ENCODE measurements at places on chromosomes 2 and 18.
A peak's percentile ranks its signal among the peaks of the same experiment; 100 is the strongest.

- peaks cover 25% of the 10 kb centered on the region for H3K4me1 ChIP-seq
- no peak overlapping the region for H3K4me3 ChIP-seq
- no peak for DNase-seq
- no peaks in the 10 kb centered on the region for H3K27me3 ChIP-seq
- no peaks in the 10 kb centered on the region for H3K36me3 ChIP-seq
- H3K27ac ChIP-seq, result no peak overlapping the region
Observed at GRCh38 chr2:236746833-236747232, 177.2 kb downstream of the ACKR3 start.

DNA sequence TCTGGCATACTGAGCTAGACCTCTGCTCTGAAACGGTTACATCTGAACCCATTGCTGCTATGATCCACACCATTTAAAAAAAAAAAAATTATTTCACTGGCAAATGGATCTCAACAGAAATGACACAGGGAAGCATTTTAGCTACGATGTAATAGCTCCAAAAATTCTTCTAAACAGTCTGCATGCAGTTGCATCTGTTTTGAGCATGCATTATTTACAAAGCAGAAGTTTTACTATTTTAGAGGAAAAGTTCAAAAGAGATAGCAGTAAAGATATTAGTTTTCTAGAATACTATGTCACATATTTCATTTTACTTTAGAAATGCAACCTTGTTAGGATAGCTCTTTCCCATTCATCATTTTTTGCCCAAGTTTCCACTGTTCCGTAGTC, 265.7 kb downstream of the MEIS1 start:
- peaks cover 33% of the 10 kb centered on the region for H3K4me1 ChIP-seq
- no peak for DNase-seq
- H3K27me3 ChIP-seq, result no peaks in the 10 kb centered on the region

DNA sequence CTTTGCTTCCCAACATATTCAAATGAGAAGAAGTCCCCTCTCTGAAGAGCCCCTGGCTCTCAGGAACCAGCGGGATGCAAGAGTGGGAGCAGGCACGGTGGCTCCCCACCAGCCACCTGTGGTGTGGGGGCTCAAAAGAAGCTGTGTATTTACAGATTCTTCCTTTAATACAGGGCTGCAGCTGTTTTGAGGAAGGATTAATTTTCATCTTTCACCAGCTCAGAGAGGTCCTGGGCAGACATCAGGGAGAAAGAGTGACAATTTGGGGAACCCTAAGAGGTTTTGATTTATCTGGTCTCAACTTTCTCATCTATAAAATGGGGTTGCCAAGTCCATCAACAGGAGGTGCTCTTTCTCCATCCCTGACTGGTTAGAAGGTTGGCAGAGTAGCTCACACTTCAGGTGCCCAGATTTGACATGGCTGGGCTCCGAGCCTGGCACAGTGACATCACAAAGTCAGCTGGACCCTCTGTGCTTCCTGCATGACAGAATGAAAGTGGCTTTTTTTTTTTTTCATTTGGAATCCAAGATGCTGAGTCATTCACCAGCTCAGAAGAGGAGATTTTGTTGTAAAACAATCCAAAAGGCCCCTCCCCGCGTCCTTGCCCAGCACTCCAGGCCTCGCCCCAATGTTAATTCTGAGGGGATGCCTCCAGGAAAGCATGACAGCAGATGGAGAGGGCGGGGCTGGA, 15.5 kb upstream of the SIX2 start:
- H3K4me1 ChIP-seq, result no peaks in the 10 kb centered on the region
- H3K27ac ChIP-seq, result no peak overlapping the region
- no peaks in the 10 kb centered on the region for H3K36me3 ChIP-seq
- no peak overlapping the region for H3K4me3 ChIP-seq
- H3K27me3 ChIP-seq, result peaks cover 64% of the 10 kb centered on the region

- DNase-seq, result no peak
- H3K4me3 ChIP-seq, result no peak overlapping the region
- H3K4me1 ChIP-seq, result peaks cover 88% of the 10 kb centered on the region
- peak overlapping the region; percentile 63 for H3K27ac ChIP-seq
- H3K27me3 ChIP-seq, result no peaks in the 10 kb centered on the region
Observed at GRCh38 chr2:127655209-127656073, 9.5 kb downstream of the GPR17 start.

- no peak for DNase-seq
- peaks cover 26% of the 10 kb centered on the region for H3K4me1 ChIP-seq
- H3K4me3 ChIP-seq, result no peak overlapping the region
- H3K27ac ChIP-seq, result peak overlapping the region; percentile 54
- no peaks in the 10 kb centered on the region for H3K36me3 ChIP-seq
Observed at GRCh38 chr2:142973160-142973821, 95.8 kb downstream of the KYNU start.

DNA sequence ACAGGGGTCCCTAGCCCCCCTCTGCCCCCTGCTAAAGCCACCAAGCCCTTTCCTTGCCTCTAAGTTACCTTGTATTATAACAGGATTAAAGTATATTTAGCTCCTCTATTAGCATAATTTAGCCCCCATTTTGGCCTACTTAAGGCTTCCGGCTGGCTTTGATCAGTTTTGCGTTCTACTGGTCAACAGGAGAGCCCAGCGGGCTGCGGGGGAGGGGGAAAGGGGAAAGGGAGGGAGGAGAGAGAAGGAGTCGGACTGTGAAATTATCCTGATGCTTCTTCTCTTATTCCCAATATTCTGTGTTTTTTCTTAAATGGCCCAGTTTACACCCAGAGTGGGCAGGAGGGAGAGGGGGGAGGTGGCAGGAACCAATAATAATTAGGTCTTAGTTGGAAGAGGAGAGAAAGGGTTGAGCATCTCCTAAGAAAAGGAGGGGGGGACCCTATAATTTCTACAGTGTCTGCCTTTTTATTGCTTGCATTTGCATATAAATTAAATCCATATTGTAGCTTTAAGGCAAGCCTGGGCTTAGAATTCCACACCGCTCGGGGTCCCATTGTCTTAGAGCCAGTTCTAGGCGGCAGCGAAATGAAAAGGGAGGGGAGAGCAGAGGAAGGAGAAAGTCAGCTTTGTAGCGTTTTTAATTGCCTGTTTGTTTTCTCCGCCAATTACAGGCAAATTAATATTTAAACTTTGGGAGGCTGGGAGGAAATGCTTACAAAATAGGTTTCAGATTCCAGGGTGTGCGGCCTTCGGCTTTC, 39.6 kb downstream of the EN1 start:
- H3K4me3 ChIP-seq, result peak overlapping the region; percentile 47
- peaks cover 8% of the 10 kb centered on the region for H3K4me1 ChIP-seq
- H3K27ac ChIP-seq, result no peak overlapping the region
- DNase-seq, result no peak
- no peaks in the 10 kb centered on the region for H3K36me3 ChIP-seq

- no peak overlapping the region for H3K4me3 ChIP-seq
- no peak overlapping the region for H3K27ac ChIP-seq
Observed at GRCh38 chr18:29660777-29661176, 1381.8 kb downstream of the DSC3 start.

- H3K36me3 ChIP-seq, result no peaks in the 10 kb centered on the region
- no peaks in the 10 kb centered on the region for H3K27me3 ChIP-seq
- peaks cover 37% of the 10 kb centered on the region for H3K4me1 ChIP-seq
- DNase-seq, result no peak
- H3K27ac ChIP-seq, result peak overlapping the region; percentile 86
- peak overlapping the region; percentile 54 for H3K4me3 ChIP-seq
Observed at GRCh38 chr18:5628512-5629255, 84.9 kb upstream of the EPB41L3 start.

DNA sequence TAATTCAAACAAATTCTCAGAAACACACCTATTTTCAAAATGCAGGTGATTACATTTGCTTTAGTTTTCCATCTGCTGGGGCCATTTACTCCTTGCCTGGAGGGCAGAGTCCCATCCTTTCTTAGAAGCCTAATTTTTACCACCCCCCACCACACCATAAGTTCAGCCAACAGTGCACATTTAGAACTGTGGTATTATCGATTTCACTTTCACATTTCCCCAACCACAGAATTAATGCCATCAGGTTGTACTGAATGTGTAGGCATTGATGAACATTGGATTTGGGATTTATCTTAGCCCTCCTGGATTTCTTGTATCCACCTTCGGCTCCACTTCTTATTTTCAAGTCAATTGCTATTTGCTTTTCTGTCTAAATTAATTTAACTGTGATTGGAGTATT, 4.5 kb downstream of the SCYGR3 start:
- H3K27ac ChIP-seq, result no peak overlapping the region
- H3K4me3 ChIP-seq, result no peak overlapping the region
- no peak for DNase-seq

DNA sequence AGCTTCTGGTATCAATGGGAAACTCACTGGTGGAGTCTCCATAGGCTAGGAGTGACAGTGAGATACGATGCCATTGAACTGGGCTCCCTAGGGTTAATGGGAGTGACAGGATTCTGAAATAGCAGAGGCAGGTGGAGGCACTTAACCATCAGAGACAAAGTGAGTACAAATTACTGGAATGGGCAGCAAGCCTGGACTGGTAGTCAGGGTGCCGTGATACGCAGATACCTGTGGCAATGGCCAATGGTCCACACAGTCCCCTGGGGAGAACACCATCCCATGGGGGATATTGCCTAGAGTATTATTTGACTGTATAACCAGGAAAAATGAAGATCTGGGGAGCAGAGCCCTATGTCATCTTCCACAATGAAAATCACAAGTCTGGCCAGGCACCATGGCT, 17.3 kb downstream of the CHCHD5 start:
- no peak overlapping the region for H3K27ac ChIP-seq
- no peaks in the 10 kb centered on the region for H3K36me3 ChIP-seq
- no peak overlapping the region for H3K4me3 ChIP-seq
- H3K27me3 ChIP-seq, result no peaks in the 10 kb centered on the region

DNA sequence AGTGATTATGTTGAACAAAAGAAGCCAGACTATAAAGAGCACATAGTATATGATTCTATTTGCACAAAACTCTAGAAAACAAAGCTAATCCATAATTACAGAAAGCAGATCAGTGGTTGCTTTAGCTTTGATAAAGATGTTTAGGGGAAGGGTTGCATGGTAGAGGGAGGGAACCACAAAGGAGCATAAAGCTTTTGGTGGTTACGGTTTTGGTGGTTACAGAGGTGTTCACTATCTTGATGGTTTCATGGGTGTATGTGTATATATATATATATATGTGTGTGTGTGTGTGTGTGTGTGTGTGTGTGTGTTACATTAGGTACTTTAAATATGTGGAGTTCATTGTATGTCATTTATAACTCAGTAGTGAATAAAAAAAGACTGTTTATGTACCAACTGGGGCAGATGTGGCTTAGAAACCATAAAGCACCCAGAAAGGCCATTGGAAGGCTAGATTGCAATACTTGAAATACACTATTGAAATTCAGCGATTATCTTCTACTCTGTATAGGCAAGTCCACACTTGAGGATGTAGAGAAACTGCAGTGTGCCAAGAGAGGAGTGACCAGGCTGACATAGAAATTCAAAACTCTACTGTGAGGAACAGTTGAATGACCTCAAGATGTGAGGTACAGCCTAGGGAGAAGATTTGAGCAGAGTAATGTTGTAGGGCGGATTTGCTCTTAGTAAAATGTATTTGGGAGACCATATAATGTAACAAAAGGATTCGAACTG, 60.6 kb downstream of the CAB39 start:
- no peaks in the 10 kb centered on the region for H3K27me3 ChIP-seq
- no peak for DNase-seq
- peaks cover 53% of the 10 kb centered on the region for H3K4me1 ChIP-seq
- no peaks in the 10 kb centered on the region for H3K36me3 ChIP-seq
- H3K27ac ChIP-seq, result peak overlapping the region; percentile 20

GRCh38 chr2:201882353-201883090, 76.2 kb downstream of the CDK15 start:
- H3K27ac ChIP-seq, result no peak overlapping the region
- peaks cover 8% of the 10 kb centered on the region for H3K4me1 ChIP-seq
- no peaks in the 10 kb centered on the region for H3K36me3 ChIP-seq
- H3K27me3 ChIP-seq, result peaks cover 41% of the 10 kb centered on the region
- DNase-seq, result no peak
- no peak overlapping the region for H3K4me3 ChIP-seq

DNA sequence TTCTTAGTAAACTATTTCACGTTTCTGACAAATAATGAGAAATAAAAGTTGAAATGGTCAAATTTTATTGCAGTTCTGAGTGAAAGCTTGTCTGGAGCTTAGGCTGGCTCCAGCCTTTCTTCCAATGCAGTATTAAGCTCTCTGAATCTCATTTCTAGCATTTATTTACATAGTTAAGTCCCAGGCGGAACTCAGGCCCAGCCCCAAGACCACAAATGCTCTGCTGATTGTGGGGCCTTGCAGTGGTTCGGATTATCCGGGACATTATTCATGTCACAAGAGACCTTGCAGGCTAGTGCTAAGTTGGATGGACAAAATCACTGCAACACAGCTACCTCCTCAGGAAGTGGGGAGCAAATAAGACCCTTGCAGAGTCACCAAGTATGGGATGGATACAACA, 2009.3 kb upstream of the CELF4 start:
- no peak overlapping the region for H3K27ac ChIP-seq
- H3K4me1 ChIP-seq, result no peaks in the 10 kb centered on the region
- H3K27me3 ChIP-seq, result no peaks in the 10 kb centered on the region
- H3K4me3 ChIP-seq, result no peak overlapping the region
- no peaks in the 10 kb centered on the region for H3K36me3 ChIP-seq

DNA sequence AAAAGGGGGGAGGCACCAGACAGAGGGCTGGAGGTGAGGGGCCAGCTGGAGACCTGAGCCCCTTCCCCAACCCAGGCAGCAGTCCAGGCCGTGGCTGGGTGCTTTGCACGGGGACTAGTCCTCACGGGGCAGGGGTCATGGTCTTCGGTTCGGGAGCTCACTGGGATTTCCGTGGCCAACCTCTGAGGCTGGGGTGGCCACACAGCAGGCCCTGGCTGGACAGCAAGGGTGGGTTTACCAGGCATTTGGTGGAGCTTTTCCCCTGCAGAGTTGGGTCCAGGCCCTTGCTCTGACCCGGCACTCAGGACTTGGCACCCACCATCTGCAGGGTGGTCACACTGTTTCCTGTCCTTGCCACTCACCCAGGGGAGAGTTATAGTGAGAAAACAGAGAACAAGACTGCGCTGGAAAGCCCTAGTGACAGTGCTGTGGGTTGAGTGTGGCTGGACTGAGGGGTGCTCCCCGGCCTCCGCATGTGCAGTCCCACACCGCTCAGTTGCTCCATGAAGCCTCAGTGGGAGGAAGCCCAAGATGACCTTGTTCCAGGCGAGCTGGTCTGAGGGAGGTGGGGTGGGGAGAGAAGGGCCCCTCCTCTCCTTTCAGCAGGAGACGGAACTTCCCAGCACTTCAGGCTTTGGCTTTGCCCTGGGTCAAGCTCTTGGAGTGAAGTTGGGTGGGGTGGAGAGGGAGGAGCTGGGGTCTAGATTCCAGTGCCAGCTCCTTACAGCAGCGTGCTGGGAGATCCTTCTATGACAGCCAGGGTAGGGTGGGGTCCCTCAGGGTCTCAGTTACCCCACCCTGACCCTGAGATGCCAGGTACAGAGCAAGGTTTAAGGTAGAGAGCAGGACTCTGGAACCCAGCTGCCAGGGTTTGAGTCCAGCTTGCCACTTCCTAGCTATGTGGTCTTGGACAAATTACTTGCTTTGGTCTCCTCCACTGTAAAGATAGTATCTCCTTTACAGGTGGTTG, 219.8 kb downstream of the DYSF start:
- H3K36me3 ChIP-seq, result no peaks in the 10 kb centered on the region
- no peak for DNase-seq
- H3K27me3 ChIP-seq, result no peaks in the 10 kb centered on the region
- no peak overlapping the region for H3K4me3 ChIP-seq
- H3K27ac ChIP-seq, result no peak overlapping the region

All from esophagus squamous epithelium (tissue), 5 donors.